Thyroid gland (tissue), 4 donors: ENCODE measurements at places on chromosomes 12 and 14. TPM values are rescaled to one million over a fixed set of nuclear protein-coding genes. Genes with fewer than 3 reads are reported as not detected.

The DTX1 gene
- 20.3 TPM for total RNA-seq

The LUM gene
- 188 TPM for total RNA-seq

The LRP1-AS gene
- total RNA-seq: not detected

The C12orf50 gene
- total RNA-seq: not detected

The DPF3 gene
- total RNA-seq: 3.3 TPM

The NT5DC3 gene
- total RNA-seq: 3.8 TPM

The C1RL gene
- total RNA-seq: 43.4 TPM

The FAM181A gene
- 3.6 TPM for total RNA-seq

The RTL1 gene
- not detected for total RNA-seq

The BMAL2 gene
- total RNA-seq: 0.63 TPM
